ENCODE measurements at places on chromosomes 4 and X.

- no peak for DNase-seq
These were observed 50.3 kb upstream of the GEMIN8 start for GRCh38 chrX:14079891-14080430.

DNA sequence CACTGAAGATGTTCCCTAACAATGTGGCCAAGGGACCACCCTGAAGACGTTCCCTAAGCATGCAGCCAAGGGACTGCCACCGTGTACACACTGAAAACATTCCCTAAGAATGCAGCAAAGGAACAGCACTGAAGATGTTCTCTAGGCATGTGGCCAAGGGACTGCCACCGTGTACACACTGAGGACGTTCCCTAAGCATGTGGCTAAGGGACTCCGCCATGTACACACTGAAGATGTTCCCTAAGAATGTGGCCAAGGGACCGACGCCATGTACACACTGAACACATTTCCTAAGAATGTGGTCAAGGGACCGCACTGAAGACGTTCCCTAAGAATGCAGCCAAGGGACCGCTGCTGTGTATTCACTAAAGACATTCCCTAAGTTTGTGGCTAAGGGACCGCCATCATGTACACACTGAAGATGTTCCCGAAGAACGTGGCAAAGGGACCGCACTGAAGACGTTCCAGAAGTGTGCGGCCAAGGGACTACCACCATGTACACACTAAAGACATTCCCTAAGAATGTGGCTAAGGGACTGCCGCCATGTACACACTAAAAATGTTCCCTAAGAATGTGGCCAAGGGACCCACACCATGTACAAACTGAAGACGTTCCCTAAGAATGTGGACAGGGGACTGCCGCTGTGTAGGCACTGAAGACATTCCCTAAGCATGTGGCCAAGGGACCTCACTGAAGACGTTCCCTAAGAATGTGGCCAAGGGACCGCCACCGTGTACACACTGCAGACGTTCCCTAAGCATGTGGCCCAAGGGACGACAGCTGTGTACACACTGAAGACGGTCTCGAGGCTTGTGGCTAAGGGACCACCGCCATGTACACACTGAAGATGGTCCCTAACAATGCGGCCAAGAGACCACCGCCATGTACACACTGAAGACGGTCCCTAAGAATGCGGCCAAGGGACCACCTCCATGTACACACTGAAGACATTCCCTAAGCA, 54.8 kb downstream of the DHRSX start:
- DNase-seq: no peak

DNA sequence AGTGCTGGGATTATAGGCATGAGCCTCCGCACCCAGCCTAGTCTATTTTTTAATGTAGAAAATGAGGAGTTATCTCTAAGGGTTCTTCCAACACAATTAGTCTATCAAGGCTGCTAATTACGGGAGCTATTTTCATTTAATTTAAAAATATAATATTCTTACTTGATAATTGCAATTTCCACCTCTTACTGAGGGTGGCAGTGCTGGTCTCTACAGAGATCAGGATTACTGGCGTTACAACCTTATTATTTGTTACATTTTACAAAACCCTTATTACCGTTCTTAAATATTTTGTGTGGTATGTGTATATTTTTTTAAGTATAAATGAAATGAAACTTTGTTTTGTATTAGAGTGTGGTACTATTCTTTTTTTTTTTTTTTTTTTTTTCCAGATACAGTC, 17.6 kb upstream of the GK start:
- no peak for DNase-seq

DNA sequence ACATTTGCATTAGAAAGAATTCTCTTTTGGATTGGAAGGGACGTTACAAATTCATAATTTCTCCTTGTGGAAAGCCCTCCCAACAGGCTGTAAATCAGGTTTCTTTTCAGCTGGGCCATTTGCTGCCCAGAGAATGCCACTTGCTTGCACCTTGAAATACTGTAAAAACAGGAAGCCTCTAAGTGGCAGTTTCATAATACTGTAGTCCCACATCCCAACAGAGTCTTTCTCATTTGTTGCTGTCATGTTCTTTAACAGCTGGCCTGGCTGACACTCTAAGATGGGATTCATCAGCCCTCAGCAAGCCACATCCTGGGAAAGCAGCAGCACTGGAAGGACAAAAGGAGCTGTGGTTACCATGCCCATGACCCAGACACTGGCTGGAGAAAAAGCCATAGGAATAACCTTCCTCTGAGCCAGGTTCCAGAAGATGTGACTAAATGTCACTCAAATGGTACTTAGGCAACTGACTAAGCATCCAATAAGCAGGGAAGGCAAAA, 221.9 kb upstream of the MBNL3 start:
- no peak for DNase-seq

DNA sequence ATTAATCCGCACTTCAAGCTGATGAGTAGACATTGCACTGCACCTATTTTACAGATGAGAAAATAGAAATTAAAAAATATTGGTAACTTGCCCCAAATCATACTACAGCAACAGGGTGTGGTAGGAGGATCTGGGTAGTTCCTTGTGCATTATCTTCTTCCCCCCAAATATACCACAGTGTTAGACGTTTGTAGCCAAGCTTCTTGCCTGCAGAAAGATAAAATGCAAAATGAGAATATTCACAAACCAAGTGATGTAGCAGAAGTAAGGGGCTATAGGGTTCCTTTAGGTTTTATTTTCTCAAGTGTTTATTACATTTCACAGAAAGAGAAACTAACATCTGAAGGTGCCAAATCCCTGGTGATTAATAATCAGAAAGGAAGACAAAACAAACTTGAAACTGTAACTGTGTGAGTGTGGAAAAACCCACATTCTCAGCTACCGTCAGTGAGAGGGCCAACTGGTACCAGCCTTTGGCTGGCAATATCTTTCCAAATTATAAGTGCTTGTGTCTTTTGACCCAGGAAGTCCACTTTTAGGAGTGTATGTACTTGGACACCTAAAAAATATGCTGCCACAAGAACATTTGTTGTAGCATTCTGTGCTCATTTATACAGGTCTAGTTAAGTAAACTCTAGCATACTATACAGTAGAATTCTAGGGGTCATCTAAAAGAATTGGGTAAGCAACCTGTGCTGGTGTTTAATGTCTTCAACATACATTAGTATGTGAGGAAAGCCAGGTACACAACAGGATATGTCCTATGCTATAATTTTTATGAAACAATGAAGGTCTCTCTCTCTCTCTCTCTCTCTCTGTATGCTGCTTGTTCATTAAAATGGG, 6.7 kb upstream of the CD38 start:
- DNase-seq: no peak

DNA sequence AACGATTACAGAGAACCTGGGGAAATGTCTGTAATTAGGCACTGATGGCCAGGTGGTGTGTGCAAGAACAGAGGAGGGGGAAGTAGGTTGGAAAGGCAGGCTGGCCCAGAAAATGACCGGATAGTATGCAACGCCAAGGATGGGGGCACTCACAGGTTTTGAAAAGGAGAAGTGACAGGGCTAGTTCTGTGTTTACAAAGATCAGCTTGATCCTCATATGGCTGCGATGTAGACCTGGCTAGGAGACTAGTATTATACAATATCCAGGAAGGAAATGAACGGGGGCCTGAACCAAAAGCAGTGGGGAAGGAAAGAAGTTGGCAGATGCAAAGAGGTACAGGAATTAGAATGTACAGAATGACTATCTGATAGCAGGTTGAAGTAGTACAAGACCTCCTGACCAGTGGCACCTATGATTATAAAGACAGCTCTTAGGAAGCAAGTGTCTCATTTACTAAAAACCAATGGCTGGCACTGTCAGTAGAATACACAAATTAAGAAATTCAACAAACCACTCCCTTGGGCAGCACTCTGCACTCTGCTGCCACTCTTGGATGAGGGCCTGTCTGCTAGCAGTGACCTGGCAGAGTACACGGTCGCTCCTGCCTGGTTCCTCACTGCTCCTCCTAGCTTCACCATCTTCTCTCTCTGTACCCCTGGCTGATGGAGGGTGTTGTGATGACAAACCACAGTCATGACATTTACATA, 14.1 kb downstream of the MFAP3L start:
- no peak for DNase-seq

DNA sequence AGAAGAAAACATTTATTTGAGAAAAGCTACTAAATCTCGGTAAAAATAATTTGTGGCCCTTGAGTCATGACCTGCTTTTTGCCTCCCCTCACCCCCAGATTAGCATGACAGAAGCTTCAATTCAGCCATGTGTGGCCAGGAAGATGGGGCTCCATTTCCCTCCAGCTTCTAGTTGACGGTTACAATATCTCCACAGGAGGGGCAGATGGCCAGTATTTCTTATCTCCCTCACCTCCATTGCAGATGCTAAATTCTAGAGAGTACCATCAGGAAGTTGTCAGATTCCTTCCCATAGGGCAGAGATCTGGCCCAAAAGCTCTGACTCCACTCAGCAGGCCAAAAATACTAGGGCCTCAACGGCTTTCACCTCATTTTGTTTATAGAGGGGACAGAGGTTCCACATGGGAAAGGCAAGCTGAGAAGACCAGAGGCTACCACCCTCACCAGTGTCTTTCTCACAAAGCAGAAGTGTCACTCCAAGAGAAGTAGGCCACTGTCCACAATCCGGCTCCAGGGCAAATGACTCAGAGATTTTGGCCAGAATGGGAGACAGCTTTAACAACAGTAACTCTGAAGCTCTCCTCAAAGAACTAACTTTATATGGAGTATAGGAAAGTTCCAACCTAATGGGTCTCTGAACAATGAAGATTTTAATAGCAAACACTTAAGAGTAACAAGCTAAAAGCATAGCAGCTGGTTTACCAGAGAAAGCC, 108.3 kb downstream of the TBC1D19 start:
- DNase-seq: no peak

- no peak for DNase-seq
These were observed 30.6 kb downstream of the CLRN2 start for GRCh38 chr4:17545374-17546140.

DNA sequence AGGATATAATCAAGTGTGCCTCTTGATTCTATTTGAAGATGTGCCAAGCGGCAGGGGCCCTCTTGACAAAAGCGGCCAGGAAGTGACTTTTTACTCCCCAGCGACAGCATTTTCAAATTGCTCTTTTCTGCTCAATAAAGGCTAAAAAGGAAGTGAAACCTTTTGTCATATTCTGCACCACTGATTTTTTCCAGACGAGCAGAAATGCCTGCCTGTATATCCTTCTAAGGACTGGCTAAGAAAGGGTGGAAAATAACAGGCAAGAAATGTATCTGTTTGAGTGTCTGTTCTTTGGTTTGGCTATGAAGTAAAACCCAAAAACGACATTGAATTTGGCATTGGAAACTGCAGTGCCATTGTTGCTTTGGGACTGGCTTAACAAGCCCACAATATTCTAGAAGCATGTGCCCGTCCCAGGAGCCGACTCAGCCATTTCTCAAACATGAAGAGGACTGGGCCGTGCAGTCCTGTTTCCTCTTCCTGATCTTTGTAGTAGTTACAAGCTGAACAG, 25.4 kb downstream of the TMSB4X start:
- DNase-seq: no peak

DNA sequence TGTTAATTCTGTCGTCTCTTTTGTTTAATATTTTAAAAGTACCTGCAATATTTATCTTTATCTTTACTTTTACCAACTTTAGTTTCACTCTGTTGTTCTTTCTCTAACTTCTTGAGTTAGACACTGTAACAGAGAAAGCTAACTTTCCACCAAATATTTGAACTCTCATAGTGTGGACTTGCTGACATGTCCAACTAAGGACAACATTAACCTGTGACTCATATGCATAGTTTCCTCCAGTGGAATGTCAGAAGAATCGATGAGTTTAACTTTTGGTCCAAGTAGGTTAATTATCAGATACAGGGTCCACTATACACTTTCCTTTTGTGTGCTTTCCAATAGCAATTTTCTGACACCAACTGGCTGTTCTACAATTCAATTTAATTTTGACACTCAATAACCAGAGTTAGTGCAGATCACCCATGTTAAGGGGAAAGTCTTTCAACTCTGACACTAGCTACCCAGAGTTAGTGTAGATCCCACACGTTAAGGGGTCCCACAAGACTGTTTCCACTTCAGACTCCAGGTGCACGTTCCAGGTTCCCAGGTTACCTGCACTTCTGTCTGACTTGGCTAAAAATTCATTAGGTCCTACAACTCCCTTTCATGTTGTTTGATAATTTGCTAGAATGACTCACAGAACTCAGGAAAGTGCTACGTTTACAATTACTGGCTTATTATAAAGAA, 559.0 kb upstream of the AMOT start:
- DNase-seq: no peak

GRCh38 chr4:47010912-47011446, 17.6 kb upstream of the GABRA4 start:
- no peak for DNase-seq

DNA sequence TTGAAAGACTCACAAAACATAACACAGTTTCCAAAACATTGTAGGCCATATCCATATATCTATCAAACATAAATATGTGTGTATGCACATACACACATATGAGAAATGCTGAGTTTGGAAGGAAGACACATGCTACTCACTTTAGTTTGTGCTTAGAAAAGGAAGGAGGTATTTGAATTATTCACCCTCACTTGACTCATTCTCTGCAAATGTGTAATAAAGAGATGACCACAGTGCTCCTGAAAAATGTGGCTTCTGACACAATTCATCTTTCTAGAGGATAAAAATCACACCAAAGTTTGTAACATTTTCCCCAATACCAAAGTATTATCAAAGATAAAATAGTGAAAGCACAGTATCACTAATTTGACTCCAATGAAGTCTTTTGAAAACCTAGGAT, 950.1 kb downstream of the FAT4 start:
- DNase-seq: no peak

DNA sequence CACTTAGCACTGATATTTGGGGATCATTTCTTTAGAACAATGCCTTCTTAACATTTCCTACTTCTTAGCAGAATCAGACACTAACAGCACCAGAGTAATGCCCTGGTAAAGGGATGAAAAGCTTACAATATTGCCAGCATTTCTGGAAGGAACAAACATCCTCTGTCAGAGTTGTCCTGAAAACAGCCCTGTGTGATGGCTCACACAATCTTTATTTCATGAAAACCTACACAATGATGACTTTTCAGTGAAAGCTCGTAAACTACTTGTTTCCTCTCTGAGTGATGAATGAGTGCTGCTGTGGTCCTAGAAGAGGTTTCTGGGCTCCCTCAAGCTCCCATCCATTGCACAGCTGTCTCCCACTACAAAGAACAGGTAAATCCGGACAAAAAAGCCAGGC, 52.8 kb downstream of the GPC4 start:
- DNase-seq: no peak

DNA sequence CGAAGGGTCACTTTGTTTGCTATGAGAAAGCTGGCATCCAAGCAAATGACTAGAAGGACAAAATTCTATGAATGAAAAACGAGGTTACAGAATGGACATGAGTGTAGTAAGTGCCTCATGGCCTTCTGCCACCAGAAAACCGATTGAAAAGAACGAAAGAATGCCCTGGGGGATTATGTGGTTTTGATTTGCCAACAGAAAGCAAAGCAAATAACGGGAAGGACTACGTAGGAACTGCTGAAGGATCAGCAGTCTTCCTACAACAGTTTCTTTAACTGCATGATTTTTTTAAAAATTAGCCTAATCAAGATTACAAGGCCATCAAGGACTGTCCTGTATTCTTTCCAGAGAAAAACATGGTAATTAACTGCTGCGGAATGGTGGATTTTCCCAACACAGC, 50.6 kb downstream of the NRK start:
- no peak for DNase-seq
